ENCODE measurements at places on chromosomes 2 and 18. TPM values are rescaled to one million over a fixed set of nuclear protein-coding genes. Genes with fewer than 3 reads are reported as not detected.

DNA sequence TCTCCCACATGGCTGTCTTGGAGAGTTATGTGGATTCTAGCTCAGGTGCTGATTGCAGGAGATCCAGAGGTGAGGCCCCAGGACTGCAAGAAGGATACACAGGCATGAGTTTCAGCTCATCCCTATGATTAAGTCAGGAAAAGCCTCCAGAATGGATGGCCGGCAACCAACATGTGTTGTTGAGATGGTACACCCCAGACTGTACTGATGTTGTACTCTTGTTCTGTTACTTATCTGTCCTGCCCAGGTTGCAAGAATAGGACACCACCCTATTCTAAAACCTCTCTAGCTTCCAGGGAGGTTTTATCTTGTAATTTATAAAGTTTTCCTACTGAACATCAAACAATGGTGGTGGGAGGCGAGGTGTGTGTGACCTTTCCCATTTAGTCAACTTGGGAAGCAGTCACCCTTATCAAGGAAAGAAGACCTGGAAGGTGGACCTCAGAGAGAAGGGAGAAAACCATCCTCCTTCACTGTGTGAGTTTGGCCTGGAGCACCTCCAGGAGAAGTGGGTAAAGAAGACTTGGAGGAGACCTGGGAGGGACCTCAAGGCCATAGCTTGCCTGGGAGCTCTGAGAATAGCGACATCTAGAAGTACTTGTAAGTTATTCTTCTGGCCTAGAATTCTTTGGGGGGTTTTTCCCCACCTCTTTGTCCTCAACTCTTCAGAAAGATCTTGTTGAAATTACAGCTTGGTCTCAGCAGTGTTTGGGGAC lies 8.6 kb downstream of the FAM124B start:
- no peak for DNase-seq

DNA sequence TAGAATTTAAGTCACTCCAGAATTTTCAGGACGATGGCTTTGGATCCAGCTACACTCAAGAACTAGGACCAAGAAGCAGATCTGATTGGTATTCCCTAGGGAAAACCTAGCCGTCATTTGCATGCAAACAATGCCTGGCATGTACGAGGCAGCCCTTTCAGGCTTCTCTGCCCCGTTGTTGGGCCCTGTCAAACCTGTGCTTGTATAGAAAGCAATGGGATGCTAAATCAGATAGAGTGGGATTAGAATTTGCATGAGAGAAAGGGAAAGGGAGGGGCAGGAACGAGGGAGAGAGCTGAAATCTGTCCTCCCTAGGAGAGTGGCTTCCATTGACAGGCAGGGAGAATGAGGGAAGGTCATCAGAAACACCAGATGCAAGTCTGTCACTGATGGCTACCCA lies 28.6 kb downstream of the ARID5A start:
- no peak for DNase-seq

- peak; percentile 52 for DNase-seq
Observed at GRCh38 chr2:25982273-25982967, at the start of gene KIF3C. Gene KIF3C (minus strand): TSS chr2:25982497. CDS start chr2:25981917, 580 bp downstream.

DNA sequence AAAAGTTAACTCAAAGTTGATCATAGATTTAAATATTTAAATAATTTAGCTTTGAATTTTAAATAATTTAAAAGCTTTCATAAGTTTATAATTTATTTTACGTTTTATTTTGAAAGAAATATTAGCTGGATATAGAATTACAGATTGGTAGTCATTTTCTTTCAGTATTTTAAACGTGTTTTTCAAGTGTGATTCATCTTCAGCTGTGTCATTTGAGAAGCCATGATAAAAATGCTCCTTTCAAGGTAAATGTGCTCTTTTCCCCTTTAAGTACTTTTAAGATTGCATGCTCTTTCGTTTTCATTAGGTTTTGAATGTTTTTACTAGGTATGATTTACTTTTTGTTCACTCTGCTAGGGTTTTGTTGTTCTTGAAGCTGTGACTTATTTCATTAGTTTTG lies 116.8 kb upstream of the FIGN start:
- no peak for DNase-seq

DNA sequence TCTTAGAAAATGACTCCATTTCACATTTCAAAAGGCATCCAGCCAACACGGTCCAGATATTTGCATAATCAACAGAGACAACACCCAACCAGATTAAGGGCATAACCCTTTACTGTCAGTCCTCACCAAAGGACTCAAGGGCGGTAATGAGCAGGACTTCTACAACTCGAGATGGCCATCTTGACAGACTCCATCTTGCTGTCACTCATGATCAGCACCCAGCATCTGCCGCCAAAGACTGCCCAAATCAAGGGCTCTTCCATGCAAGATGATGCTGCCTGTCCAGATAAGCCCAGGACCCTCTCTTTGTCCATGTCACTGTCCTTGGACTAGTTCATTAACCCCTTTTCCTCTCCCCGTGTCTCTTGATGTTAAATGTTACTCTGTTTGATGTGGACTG lies 77.9 kb downstream of the UXS1 start:
- DNase-seq, result no peak

DNA sequence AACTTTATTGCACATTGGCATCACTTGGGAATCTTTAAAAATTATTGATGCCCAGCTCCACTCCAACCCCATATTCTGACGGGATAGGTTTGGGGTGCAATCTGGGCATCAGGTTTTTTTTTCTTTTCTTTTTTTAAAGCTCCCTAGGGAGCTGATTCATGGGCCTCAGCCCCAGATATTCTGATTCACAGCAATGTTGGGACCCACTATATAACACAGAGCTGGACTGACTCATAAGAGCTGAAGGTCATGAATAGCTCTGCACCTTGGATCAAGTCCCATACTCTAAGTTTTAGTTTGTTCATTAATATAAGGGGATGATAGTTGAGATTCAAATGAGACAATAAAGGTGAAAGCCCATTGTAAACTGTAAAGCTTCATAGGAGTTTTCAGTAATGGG lies 191.1 kb upstream of the REV1 start:
- DNase-seq, result no peak

- DNase-seq, result peak; percentile 19
Observed at GRCh38 chr18:7117390-7118355, at the start of gene LAMA1. Gene LAMA1 (minus strand): TSS chr18:7117797. CDS start chr18:7117720, 77 bp downstream.

Gene TACR1
- polyA plus RNA-seq, result 2.9 TPM

Measured in left lung (tissue), 14 donors.